ENCODE measurements at places on chromosomes 7 and 10.

DNA sequence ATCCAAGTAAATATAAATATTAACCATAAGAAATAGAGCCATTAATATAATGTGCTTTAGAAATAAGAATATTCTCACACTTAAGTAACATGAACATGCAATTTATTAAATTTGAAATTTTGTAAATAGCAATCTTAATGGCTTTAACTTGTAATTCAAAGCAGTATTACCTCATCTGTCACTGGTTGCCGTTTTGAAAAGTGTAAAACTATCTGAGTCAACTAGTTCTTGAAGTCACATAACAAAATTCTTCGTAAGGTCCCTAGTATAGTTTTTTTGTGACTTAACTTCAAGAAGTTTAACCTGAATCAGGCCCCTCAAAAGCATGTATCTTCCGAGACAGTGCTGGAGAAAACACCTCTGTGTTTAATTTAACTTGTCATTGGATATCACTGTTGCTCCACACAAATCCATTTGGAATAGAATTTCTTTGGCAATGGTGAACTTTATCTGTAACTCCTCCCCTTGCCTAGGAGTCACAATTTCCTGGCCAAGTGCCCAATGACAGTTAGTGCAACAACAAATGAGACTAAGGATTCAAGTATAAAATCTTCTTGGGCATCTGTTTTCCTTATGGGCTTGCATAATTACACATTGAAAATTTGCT lies 47.1 kb downstream of the NT5C2 start:
- ATAC-seq, result no peak

DNA sequence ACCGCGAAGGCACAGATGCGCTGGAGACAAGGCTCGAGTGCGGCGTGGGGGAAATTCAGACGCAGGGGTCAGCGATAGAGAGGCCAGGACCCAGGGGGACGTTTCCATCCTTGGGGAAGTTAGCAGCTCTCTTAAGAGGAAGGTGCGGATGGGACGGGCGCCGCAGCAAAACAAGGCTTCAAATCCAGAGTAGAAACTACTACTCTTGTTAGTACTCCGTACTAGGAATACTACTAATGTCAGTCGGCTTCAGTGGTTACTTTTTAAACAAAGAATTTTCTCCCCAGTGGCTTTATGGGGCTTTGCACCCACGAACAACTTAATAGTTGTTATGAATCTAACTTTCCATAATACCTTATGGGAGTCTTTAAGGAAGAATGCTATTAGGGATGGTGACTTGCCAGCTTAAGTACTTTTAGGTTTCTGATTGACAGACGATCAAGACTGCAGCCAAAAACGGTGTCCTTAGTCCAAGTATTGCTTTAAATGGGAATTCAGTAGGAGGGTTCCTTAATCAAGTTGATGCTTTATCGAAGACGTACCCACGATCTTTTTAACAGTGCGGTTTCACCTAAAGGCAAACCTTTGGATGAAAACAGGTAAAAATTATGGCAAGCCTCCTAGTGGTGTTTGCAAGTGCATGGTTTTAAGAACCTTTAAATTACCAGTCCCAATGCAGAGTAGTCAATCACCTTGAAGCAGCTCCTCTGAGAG lies 812 bp upstream of the IDE start:
- peak; percentile 17 for ATAC-seq

DNA sequence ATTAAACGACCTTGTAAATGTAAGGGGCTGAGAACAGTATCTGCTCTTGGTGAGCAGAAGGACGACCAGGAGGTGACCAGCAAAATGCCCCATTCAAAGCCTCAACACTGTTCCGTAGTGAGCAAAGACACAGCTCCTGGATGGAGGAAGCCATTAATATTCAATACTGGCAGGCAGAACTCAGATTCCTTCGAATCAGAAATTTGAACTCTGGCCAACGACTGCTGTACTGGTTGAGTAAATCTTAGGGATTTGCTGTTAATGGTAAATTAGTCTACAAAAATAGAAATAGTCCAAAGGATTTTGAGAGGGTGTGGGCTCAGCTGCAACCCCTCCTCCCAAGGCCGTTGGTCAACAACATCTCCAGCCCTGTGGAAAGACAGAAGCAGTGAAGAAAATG lies 130.5 kb upstream of the PFKP start:
- ATAC-seq, result no peak

DNA sequence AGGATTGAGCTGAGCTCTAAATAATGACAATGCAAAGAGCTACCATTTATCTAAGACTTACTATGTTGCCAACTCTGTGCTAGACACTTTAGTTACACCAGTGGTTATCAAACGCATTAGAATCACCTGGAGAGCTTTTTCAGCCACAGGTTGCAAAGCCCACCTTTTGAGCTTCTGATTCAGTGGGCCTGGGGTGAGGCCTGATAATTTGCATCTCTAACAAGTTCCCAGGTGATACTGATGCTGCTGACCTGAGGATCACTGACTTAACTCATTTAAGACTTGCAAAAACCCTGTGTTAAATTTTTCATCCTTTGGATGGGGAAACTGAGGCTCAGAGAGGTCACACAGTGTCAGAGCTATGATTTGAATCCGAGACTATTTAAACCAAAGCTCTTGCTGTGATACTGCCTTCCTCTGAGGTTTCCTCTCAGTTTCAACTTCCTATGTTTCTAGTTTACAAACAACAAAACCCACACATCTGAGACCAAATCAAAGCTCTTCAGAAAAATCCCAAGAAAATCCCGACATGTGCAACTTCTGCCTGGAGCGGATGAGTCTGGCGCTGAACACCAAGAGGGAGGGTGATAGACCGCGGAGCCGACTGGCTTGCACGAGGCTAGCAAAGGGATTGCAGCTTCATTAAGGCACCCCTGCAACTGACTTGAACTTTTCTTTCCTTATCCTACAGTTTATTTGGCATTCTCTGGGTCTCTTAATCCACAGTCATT lies 124.9 kb downstream of the CYP26A1 start:
- no peak for ATAC-seq

- no peak for ATAC-seq
These were observed 566.7 kb upstream of the NRP1 start for GRCh38 chr10:33901166-33901565.

DNA sequence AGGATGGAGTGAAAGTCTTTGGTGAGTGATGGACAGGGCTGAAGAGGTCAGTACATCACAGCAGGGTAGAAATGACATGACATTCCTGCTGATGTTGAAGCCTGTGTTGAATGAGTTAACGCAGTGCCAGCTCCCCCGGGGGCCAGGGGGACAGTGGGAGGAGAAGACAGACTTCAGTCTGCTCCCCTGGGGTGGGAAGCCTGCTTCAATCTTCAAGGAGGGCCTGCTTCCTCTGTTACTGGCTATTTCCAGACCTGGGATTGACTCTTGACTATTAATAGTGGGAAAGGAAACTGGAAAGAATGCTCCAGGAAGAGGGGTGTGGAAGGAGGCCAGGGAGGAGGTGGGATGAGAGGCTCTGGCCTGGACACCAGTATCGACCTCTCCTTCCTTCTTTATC lies 27.2 kb downstream of the PODXL start:
- no peak for ATAC-seq

All from activated CD4-positive, CD25-positive, alpha-beta regulatory T cell treated with anti-CD3 and anti-CD28 coated beads, Interleukin-2, amount 50 U/mL, for 24 hours (primary cell).